ENCODE measurements at places on chromosomes 3 and 15.

- peak; percentile 96 for DNase-seq
Measured at GRCh38 chr3:13537909-13538296, 11.0 kb upstream of the FBLN2 start.

- no peak for DNase-seq
Measured at GRCh38 chr3:152672320-152672649, 162.6 kb upstream of the P2RY1 start.

DNA sequence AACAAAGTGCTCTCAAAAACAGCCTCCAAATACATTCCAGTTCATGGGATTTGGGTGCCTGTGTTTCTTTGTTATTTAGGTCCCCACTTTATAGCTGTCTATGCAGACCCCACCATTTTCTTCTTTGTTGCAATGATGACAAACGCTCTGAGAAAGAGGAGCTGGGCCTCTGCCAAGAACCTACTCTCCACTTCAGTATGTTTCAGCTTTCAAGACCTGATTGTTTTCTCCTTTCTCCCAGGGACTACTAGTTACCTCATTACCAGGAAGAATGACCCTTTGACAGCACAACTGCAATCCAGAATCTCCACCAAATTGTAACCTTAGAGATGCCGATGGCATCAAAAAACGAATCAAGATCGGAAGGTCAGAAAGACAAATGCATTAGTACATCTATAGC, 236.8 kb downstream of the MEIS2 start:
- no peak for DNase-seq

GRCh38 chr15:87735522-87735921, 521.0 kb downstream of the NTRK3 start:
- no peak for DNase-seq

DNA sequence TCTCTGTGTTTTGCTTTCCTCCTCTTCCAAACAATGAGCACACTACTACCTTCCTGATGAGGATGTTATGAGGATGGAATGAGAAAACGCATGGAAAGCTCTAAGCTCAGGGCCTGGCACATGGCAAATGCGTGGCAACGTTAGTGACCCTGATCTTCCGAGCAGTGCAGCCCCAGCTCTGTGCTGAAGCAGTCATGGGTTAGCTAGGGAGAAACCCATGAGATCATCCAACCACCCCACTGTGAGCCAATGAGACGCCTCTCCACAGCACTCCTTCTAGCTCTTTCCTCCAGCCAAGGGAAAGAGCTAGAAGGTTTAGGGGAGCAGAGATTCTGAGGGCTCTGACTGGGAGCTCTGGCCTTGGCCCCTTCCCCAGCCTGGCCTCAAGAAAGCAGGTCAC, 4.5 kb downstream of the CPN2 start:
- no peak for DNase-seq

- no peak for DNase-seq
Measured at GRCh38 chr15:67043939-67044771, 21.2 kb upstream of the SMAD3 start.

DNA sequence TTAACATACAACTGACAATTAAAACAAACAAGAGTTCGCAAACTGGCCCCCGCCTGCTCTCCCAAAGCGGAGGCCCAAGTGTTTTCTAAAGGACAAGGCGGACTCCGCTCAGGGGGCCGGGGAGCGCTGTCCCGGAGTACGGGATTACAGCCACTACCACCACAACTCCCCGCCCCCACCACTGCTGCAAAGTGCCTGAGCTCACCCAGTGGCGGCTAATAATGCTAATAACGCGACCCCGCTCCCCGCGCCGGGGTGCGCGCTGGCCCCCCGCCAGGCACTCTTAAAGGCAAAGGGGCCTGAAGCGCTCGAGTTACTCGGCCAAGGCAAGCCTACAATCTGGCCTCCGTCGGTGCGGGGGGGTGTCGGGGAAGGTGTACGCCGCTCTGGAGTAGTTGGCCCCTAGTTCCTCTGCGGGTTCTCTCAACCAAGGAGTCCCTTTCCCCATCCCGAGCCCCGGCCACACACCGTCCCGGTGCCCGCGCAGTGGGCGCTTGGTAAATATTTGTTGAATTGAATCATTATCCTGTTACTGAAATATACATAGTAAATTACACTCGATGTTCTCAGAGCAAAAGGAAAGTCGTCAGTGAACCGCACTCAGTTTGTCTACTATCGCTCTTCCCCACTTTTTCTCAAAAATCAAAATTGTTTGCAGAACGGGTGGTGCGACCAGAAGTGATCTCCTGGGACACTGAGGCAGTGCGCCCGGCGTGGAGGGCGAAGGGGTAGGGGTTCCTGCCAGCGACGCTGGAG, 827 bp downstream of the WNT5A start:
- DNase-seq, result no peak

DNA sequence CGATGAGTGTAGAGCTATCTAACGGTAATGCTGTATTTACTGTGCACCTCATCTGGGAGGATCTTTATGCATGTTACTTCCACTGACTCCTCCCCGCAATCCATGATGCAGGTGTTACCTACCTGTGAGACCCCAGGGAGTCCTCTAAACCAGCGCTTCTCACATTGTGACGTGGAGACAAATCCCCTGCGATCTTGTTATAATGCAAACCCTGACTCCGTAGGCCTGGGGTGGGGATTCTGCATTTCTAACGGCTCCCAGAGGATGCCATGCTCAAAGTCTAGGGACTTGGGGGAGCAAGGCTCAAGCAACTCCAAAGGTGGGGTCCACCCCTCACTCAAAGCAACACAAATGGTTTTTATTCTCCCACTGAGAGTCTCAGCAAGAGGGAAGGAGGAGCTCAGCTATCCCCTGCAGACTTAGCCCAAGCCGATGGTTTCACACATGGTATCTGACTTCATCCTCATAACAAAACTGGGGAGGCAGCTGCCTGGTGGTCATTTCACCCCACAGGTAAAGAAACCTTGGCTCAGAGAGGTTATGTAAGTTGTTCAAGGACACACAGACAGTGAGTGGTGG, 63.6 kb downstream of the PCSK6 start:
- DNase-seq, result no peak

DNA sequence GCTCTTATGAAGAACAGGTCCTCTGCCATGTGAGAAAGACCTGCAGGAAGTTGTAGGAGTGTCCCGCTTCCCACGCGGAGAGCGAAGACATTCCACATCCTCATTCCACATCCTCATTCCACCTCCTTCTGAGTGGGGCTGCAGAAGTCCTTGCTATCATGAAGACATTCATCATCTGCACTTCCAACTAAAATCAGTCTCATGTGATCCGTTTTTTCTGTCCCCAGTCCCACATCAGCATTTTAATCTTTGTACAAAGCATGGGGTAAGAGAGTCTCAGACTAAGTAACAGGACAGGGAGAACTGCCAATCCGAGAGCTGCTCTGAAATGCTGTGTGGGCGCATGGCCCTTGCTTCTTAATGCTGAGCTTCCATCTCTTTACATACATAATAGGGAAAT, 227.2 kb downstream of the RSRC1 start:
- no peak for DNase-seq

GRCh38 chr3:168047190-168047795, 48.4 kb downstream of the GOLIM4 start:
- DNase-seq, result peak; percentile 64

DNA sequence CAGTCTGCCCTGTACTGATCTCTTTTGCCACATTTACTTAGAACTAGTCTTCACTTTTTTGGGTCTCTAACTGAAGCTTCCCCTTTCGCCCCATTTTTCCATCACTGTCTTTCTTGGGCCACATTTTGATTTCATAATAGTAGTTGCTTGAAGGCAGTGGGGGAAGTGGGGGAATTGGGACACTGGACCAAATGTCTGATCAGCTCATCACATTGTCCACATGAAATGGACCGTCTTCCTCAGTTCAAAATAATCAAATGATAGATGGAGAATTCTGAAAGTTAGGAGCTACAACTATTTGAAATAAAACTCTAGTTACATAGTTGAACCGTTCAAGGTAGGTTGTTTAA, 747 bp downstream of the PDCD6IP start:
- DNase-seq, result no peak

DNA sequence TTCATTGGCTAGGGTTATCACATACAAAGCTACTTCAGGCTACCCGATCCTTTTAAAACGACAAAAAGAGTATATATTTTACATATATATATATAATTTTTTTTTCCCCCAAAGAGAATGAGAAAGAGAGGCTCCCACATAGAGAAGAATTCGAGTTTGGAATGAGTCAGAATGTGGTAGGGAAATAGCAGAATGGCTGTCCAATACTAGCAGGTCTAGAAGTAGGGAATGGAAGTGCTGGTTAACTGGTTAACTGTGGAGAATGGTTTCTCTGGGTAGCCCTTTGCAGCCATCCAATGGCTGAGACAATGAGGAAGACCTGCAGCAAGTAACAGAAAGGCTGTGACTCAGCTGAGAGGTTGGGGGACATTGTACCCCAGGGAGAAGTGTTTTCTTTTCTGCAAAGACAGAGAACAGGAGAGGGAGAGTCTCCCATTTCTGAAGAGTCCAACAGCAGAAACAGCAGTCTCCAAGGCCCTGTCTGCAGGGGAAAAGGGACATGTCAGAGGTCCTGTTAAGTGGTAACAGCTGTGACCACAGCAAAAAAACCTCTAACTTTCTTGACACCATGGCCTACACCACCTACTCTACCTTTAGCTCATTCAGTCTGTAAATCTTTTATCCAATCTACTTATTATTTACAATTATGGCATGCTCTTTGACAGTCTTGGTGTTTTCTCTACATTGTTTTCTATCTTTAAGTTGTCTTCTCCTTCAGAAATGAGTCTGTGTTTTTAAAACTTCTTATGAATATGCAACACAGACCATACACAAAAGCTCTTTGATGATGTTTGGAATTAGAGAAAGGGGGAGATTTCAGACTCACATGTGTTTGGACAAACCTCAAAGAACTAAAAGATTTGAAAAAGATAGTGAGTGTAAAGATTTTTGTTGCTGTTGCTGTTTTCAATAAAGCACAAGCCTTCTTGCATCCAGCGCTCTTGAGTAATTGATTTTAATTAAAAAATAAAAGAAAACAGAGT, 116.1 kb upstream of the SLC7A14 start:
- no peak for DNase-seq

DNA sequence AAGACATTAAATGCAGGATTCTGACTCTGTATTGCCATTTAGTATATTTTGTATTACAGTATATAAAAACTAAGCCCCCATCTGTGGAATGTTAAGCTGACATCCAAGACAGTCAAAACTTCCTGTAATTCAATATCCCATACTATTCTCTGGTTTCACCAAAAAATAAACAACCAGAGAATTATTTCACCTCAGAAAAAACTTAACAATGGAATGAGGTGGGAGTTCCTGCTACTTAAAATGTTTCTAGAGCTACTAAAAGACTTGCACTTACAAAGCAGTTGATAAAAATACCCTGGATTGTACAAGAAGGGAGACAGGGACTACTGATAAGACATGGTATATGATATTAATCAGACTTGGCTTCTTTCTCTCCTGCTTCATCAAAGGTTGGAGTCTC, 8.3 kb downstream of the ARL13B start:
- DNase-seq, result no peak

- no peak for DNase-seq
Measured at GRCh38 chr15:80426316-80426715, 22.1 kb downstream of the ARNT2 start.

GRCh38 chr3:18767756-18768303, 342.7 kb upstream of the SATB1 start:
- DNase-seq, result no peak

DNA sequence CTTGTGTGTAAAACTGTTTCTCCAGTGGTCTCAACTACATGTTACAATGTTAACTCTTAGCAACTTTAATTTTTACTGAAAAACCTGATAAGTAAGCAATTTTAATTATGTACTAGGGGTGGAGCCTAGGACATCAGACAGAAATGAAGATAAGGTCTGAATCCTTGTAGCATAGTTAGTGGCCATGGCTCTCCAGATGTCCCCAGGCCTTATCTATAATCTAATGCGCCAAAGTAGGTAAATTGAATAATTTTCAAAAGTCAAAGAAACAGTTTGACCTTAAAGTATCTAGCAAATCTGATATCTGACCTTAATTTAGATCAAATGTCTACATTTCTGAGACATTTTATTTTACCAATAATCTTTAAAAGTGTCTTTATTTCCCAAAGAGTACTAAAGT, 8.2 kb downstream of the MAGEF1 start:
- no peak for DNase-seq

DNA sequence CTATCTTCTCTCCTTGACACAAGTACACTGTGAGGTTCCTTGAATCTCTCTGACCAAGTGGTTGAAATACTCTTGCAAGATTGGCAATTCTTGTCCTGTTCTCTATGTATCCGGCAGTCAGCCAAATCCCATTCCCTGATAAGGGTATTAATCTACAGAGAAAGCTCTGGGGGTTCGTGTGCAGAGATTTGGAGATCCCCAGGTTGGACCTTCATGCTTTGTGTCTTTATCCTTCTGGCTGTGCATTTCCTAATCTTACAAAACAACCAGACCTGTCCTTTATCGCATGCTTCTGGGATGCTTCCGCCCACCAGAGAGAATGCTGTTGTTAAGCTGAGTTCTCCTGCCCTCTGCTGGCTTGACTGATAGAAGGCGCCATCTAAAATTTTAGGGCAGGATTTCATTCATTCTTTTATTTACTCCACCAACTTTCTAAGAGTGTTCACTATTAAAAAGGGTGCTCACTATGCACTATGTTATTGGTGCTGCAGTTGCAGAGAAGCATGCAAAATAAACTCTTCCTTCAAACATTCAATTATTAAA, 8.6 kb upstream of the SST start:
- DNase-seq, result peak; percentile 50

- DNase-seq, result no peak
Measured at GRCh38 chr3:12316729-12317351, 28.0 kb downstream of the PPARG start.

DNA sequence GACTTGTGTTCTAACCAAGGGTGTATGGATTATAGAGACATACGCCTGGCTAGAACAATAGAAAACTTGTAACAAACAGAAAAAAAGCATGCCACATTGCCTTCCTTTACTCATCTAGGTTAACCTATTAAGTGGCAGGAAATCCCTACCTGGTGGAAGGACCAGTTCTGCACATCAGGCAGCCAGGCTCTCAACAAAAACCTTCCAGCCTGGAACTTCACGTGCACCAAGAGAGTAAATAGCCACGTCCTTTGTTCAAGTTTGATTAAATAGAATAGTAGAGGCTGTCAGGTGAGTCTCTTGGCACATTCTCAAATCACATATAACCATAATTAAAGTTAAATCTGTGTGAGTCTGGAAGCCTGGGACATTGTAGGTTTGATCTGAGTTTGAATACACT, 85.0 kb upstream of the DPH6 start:
- no peak for DNase-seq

DNA sequence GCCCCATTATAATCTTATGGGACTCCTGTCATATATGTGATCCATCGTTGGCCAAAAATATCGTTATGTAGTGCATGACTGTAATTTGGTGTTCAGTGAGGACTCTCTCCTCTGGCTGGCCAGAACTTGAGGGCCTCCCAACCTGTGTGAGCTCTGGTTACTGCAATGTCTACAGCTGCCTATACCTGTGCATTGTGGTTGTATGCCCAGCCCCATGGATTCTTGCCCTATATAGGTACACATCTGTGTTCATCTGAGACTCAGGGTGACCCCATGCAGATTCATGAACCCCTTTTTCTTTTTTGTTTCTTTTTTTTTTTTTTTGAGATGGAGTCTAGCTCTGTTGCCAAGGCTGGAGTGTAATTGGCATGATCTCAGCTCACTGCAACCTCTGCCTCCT, 32.6 kb upstream of the KLF13 start:
- DNase-seq, result no peak

- no peak for DNase-seq
Measured at GRCh38 chr15:40942337-40942854, 10.9 kb upstream of the CHAC1 start.

GRCh38 chr15:79094611-79095021, 4.0 kb upstream of the RASGRF1 start:
- no peak for DNase-seq

All from GM04504 (cell line).